ENCODE measurements at places on chromosomes 4 and X. TPM values are rescaled to one million over a fixed set of nuclear protein-coding genes. Genes with fewer than 3 reads are reported as not detected.

GRCh38 chr4:7738458-7739076 lies 201.1 kb downstream of the AFAP1 start:
- no peak overlapping the region for H3K27ac ChIP-seq
- H3K4me3 ChIP-seq, result no peak overlapping the region
- no peak for DNase-seq
- H3K4me1 ChIP-seq, result peaks cover 3% of the 10 kb centered on the region

DNA sequence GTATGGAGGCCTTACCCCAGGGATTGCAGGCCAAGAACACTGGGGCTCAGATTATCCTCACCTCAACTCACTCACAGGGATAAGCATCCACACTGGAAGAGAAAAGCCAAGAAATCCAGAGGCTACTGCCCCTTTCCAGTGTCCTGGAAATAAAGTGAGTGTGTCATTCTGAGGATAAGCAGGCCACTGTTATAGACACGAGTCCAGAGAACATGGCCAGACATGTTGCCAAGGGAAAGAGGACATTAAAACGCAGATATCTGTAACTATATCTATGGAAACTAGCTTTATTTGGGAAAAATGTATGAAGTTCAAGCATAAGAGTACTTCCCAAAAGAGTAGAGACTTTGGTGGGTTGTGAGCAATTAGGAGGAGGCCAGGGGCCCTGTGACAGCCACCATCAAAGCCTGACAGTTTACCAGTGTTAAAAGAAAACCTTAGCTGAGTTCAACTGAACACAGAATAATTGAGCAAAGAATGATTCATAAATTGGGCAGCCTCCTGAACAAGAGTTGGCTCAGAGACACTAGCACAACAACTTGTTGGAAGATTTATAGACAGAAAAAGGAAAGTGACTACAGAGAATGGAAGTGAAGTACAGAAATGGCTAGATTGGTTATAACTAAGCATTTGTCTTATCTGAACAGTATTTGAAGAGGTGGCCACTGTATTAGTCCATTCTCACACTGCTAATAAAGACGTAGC lies 1222.2 kb downstream of the STIM2 start:
- DNase-seq, result no peak
- H3K27ac ChIP-seq, result no peak overlapping the region
- H3K36me3 ChIP-seq, result no peaks in the 10 kb centered on the region
- no peak overlapping the region for H3K4me3 ChIP-seq

- no peak overlapping the region for H3K4me3 ChIP-seq
- no peak for DNase-seq
- H3K27ac ChIP-seq, result no peak overlapping the region
- no peaks in the 10 kb centered on the region for H3K27me3 ChIP-seq
- no peaks in the 10 kb centered on the region for H3K36me3 ChIP-seq
Observed at GRCh38 chr4:40612831-40613230, 16.8 kb downstream of the RBM47 start.

- H3K4me1 ChIP-seq, result peaks cover 8% of the 10 kb centered on the region
- H3K36me3 ChIP-seq, result no peaks in the 10 kb centered on the region
- no peak overlapping the region for H3K27ac ChIP-seq
- DNase-seq, result no peak
Observed at GRCh38 chrX:53281963-53282695, 745 bp upstream of the IQSEC2 start.

DNA sequence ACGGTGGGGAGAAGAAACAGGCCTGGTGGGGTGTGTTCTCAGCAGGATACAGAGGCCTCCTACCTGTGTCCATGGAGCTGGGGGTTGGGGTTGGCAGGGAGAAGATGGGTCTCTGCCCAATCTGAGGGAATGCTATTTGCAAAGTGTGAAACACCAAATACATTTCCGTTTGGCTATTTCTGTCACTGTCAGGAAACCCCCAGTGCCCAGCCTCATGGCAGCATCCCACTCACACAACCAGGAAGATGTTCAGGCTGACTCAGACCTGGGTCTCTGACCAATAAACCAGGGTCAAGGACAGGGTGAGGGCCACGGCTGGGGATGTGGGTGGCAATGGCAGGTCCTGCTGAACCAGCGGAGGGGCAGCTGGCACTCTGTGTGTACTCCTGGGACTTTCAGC lies 41.3 kb downstream of the BCOR start:
- H3K4me1 ChIP-seq, result peaks cover 1% of the 10 kb centered on the region
- H3K27me3 ChIP-seq, result no peaks in the 10 kb centered on the region
- no peak overlapping the region for H3K4me3 ChIP-seq
- H3K36me3 ChIP-seq, result peaks cover 49% of the 10 kb centered on the region
- H3K27ac ChIP-seq, result no peak overlapping the region
- DNase-seq, result no peak

Gene TMSB15C
- 2.1 TPM for total RNA-seq

Data from activated naive CD4-positive, alpha-beta T cell treated with anti-CD3 and anti-CD28 coated beads for 36 hours (primary cell).